Large intestine (tissue), 12 donors: ENCODE measurements at places on chromosomes 3 and 15.

- DNase-seq, result no peak
Observed at GRCh38 chr3:28645149-28645548, 296.5 kb upstream of the AZI2 start.

DNA sequence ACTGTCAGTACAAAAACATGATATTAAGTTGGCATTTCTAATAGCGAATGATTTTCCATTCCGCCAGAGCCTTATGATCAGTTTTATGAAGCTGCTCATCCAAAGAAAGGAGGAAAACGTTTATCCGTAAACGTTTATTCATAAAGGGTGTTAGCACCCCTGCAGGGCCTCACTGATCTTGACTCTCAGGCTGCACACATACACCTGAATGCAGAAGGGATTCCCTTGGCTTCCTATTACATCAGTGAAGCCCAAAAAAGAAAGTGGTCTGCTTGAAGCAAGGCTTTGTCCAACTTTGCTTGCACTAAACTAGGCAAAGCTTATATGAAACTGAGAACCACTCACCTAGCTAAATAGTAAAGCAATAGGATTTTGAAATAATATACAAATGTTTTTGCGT, 659.5 kb upstream of the CADM2 start:
- DNase-seq, result no peak

- no peak for DNase-seq
Observed at GRCh38 chr3:64667887-64668581, 19.8 kb downstream of the ADAMTS9 start.

DNA sequence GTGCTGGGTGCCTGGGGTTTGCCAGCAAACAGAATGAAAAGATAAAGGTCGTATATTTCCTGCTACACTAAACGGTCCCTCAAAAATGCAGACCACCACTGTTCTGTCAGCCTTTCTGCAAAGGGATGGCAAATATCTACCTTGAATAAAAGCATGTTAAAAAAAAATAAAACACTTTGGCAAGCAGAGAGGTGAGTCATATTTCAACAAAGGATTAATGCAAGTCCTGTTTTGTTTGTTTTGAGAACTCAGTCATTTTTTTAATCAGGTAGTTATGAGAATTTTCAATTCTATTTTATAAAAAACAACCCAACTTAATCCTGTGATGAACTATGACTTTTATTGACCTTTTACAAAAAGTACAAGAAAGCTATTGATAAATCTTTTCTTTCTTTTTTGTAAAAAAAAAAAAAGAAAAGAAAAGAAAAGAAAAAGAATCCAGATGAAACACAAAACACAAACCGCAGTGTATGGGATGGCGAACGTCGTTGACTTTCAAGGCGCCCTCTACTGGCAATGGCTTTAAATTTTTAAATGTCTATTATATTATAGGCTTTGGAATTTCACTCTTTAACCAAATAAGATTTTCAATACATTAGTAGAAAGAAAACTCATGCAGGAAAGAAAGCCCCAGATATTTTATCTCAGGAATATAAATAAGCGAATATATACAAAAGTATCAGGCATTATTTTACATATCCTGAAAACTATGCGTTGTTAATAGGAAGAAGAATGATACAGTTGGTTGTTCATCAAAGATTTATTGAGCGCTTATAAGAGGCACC, 87.8 kb downstream of the NCEH1 start:
- DNase-seq, result peak; percentile 29

DNA sequence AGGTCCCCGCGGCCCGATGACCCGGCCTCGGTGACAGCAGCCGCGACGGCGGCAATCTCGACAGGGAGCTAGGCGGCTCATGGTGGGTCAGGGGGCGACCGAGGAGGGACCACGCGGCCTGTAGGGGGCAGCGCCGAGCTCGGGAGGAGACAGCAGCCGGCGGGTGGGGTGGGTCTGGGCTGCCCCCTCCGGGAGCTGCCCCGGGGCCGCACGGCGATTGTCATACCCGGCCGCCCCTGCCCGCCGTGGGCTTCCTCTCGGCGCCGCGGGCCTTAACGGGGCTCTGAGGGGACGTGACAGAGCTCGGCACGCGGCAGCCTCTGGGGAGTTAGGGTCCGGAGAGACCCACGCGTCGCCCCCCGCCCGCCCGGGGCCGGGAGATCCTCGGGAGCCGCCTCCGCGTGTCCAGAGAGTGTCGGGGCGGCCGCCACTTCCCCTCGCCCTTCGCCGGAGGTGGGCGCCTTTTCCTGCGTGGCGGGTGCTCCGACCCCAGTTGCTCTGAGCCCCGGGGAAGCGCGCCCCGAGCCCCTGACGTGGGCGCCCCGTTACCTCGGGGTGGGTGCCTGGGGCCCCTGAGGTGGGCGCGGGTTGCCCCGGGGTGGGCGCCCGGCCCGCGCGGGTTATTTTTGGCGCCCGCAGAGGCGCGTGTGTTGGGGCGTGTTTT, 539 bp upstream of the PLCL2 start:
- peak; percentile 68 for DNase-seq

DNA sequence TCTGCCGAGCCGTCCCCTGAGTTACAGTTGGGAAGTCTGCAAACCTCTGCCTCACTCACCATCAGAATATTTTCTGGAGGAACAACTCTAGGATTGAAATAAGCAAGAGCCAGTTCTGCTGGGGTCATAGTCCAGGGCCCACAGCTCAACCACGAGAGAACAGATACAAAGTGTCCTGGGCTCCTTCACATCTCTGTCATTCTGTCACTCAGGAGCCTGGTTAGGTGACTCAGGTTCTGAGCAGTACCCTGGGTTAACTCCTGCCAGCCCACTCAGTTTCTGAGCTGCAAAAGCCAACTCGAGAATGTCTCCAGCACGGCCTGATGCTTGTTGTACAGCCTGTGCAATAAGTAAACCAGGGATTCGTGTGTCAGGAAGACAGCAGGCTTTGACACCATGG, 155.7 kb downstream of the SLCO3A1 start:
- no peak for DNase-seq

DNA sequence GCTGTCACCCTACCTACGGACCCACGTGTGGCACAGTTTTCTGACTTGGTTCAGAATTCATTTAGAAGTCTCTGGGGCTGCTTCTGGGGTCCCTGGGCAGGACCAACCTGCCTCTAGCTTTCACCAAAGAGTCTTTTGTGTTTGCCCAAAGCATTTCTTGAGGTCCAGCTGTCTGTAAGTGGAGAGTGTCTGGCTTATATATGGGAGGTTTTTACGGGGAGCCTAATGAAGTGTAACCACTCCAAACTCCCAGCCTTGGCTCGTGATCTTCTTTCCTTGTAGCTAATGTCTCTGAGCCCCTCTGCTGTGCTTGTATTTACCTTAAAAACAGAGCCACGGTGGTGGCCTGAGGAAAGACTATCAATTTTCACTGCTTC, 109.0 kb upstream of the CTDSPL start:
- DNase-seq, result no peak

DNA sequence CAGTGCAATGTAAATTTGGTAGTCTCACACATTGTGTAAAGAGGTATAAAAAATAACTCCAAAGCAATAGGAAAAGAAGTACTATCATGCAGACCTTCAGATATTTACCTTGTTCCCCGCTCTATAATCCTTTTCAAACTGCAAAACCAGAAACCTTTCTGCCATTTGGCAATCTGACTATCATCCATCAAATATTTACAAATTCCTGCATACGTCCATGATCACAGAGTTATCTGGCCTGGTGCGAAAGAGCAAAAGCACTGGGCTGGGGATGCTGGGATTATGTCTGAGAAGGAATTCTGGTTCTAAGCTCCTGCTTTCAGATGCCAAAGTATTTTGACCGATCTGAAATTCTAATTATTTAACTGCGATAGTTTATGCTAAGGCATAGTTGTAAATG, 143.1 kb downstream of the RORA start:
- DNase-seq, result no peak

DNA sequence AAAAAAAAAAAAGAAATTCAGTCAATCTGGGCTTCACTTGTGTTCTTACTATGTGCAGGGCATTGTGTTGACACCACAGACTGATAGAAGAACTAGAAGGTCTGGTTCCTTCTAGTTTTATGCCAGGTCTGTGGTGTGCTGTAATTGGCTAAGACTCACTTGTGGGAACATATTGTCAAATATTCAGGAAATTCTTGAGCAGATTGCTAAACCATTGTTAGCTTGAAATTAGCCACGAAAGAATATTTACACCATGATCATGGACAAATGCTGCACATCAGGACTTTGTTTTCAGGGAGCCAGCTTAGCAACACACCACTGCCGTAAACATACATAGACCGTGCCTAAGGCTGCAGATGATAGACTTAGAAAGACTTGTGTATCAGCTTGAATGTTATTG, 74.6 kb downstream of the GTPBP8 start:
- no peak for DNase-seq

DNA sequence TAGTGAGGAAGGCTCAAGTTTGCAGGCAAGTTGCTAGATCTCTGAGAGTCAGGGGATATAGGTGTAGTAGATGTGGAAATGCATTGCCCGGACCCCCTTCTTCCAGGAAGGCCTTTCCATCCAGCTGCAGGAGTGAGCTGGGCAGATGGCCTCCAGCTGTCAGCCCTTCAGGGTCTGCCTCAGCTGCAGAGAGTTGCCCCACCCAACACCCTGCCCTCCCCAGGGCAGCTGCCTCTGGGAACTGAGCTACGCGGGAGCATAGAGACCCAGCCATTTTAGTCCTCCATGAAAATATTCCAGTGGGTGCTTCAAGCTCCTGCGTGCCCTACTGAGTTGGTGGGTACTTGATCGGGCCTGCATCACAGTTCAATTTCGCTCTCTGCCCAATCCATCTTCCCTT, 29.6 kb downstream of the SPG21 start:
- no peak for DNase-seq

GRCh38 chr3:109369510-109369909, 32.2 kb upstream of the DPPA4 start:
- no peak for DNase-seq

GRCh38 chr3:194977356-194977755, 291.7 kb downstream of the FAM43A start:
- DNase-seq, result no peak

GRCh38 chr15:89101302-89102193, 13.3 kb downstream of the ABHD2 start:
- DNase-seq, result no peak

DNA sequence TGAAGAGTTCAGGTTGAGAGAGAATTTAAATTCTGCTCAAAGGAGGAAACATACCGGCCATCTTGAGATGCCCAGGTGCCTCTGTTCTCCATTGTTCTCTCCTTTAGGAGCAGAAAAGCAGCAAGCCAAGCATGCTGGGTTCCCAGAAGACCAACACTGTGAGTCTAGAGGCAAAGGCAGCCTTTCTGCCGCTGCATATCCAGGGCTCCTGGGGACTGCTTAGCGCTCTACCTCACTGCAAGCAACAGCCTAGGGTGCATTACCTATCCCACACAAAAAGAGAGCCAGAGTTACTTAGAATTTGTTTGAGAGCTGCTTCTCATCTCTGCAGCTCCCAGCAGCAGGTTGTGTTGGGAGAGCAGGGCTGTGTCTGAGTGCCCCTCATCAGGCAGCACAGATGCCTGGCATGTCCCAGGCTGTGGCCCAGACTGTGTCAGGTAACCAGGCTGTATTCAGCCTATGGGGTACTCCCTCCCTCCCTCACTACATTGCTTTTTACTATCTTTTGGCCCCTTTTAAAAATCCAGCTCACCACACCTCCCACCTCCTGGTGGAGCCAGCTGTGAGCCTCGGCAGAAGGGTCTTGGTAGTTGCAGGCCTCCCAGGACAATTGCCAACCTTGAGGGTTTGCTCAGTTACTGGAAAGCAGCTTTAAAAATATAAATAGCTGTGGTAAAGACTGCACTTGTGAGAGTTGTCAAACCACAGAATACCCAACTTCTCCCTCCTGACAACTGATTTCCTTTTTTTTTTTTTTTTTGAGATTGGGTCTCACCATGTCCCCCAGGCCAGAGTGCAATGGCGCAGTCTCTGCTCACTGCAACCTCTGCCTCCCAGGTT, 30.2 kb downstream of the BCL2L10 start:
- no peak for DNase-seq

- no peak for DNase-seq
Observed at GRCh38 chr15:33608714-33609113, 297.9 kb downstream of the RYR3 start.

- DNase-seq, result no peak
Observed at GRCh38 chr3:1609416-1609815, 489.2 kb upstream of the CNTN4 start.

DNA sequence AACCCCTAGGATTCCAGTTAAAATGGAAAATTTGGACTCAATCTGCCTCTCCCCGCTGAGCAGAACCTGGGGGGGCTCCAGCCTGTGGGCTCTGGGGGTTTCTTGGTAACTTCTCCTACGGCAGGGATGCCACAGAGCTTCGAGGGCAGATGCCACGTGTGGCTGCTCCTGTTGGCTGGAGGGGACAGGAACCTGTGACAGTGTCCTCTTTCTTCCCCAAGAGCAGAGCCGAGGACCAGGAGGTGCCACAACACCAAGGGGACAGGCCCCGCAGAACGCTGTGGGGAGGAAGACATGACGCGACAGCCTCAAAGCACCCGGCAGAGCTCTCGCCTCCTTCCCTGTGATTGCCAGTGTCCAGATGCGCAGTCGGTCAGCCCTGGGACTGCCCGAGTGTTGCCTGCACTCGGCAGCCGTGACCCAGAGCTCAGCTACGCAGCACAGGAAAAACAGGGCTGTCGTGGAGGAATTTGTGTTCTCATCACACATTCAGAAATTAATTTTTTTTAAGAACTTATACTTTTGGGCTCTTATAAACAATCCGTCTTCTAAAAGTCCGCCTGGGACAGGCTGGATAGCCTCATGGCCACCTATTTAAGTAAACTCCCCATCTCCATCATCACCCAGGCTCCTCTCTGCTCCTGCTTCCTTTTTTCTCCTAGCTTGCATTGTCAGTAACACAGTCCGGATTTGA, 131.9 kb upstream of the MEF2A start:
- DNase-seq, result no peak

DNA sequence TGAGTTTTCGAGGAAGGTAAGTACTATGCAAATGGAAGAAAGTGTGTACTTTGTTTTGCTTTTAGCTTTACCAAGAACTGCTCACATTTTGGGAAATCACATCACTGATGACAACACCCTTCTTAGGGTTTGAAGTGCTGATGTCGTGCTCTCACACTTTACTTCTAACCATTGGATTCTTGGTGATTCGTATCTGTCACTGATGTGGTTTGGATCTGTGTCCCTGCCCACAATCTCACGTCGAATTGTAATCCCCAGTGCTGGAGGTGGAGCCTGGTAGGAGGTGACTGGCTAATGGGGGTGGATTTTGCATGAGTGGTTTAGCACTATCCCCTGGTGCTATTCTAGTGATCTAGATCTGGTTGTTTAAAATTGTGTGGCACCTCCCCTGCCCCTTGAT, 75.4 kb upstream of the RGMA start:
- no peak for DNase-seq

DNA sequence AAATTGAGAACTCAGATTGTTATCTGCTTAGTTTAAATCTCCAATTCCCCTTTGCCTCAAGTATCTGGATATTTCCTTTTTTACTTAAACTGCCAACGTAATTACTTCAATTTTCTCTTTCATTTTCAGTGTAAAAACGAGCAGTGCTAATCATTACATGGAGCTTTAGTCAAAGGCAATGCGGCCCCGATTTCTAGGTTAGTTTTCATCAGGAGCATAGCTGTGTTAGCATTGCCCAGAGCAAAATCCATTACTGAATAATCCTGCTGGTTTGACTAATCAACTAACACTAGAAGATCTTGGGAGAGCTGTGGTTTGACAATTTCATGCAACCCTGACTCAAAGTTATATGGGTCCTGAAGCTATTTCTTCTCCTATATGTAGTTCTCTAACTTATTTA, 46.2 kb downstream of the ZPLD1 start:
- no peak for DNase-seq
